Endothelial cell of umbilical vein (primary cell): ENCODE measurements at places on chromosomes 2 and 18. TPM values are rescaled to one million over a fixed set of nuclear protein-coding genes. Genes with fewer than 3 reads are reported as not detected.

The REG3G gene
- total RNA-seq: not detected in 2 replicates

The CDH19 gene
- total RNA-seq: not detected in 2 replicates

The SH3RF3 gene
- total RNA-seq: 9.4 and 14.7 TPM in 2 replicates

The HAAO gene
- 0.60 and 0.82 TPM in 2 replicates for total RNA-seq

The POTEJ gene
- total RNA-seq: 0.24 TPM in 1 of 2 replicates, not detected in the other

The B3GNT7 gene
- 1.2 TPM in 2 replicates for total RNA-seq

The HS1BP3 gene
- total RNA-seq: 27.8 and 33.1 TPM in 2 replicates

The COL4A3 gene
- total RNA-seq: not detected in 2 replicates

The TRIM43 gene
- total RNA-seq: not detected in 2 replicates

The KATNAL2 gene
- 1.3 and 1.8 TPM in 2 replicates for total RNA-seq

The MBD1 gene
- 77.5 and 78.6 TPM in 2 replicates for total RNA-seq

The ZAP70 gene
- not detected in 2 replicates for total RNA-seq

The PSMA8 gene
- not detected in 2 replicates for total RNA-seq

GRCh38 chr2:169983506-169983905 is 156.3 kb downstream of the UBR3 start:
- no peak for DNase-seq
- H3K4me1 ChIP-seq: no peaks in the 10 kb centered on the region
- no peak overlapping the region for H3K27ac ChIP-seq
- no peak overlapping the region for H3K4me3 ChIP-seq
- H3K36me3 ChIP-seq: no peaks in the 10 kb centered on the region
- H3K27me3 ChIP-seq: no peaks in the 10 kb centered on the region

DNA sequence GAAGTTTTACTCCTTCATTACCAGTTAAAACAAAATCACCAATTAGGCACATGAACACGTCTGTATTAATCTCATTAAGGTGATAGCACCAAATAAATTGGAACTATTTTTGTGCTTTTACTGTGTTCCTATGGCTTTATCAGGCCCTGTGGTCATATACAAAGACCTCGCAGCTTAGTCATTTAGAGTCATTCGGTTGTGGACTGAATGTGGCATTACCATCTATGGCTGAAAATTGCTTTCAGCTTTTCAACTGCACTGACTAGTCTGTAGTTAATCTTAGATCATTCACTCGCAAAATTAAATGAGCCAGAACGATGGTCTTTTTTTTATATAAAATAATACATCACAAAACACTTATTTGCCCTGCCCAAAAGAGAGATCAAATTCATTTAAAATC is 601.7 kb downstream of the NR4A2 start:
- no peak for DNase-seq
- no peaks in the 10 kb centered on the region for H3K4me1 ChIP-seq
- H3K4me3 ChIP-seq: no peak overlapping the region

DNA sequence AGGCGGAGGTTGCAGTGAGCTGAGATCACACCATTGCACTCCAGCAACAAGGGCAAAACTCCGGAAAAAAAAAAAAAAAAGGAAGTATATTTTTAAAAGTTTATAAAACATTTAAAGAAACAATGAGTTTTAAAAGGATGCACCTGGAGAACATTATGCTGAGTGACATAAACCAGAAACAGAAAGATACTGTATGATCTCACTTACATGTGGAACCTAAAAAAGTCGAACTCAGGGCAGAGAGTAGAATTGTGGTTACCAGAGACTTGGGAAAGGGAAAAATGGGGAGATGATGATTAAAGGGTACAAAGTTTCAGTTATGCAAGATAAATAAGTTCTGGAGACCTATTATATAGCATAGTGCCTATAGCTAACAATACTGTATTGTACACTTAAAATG is 52.8 kb upstream of the RTN4 start:
- H3K27me3 ChIP-seq: no peaks in the 10 kb centered on the region
- peak overlapping the region; percentile 97 for H3K27ac ChIP-seq
- peaks cover 58% of the 10 kb centered on the region for H3K4me1 ChIP-seq
- H3K36me3 ChIP-seq: no peaks in the 10 kb centered on the region
- no peak overlapping the region for H3K4me3 ChIP-seq

- DNase-seq: no peak
- peaks cover 51% of the 10 kb centered on the region for H3K4me1 ChIP-seq
- H3K27ac ChIP-seq: peak overlapping the region; percentile 92
- no peaks in the 10 kb centered on the region for H3K27me3 ChIP-seq
- peaks cover 9% of the 10 kb centered on the region for H3K36me3 ChIP-seq
- H3K4me3 ChIP-seq: no peak overlapping the region
These were observed 61.8 kb downstream of the EFEMP1 start for GRCh38 chr2:55861733-55862132.

DNA sequence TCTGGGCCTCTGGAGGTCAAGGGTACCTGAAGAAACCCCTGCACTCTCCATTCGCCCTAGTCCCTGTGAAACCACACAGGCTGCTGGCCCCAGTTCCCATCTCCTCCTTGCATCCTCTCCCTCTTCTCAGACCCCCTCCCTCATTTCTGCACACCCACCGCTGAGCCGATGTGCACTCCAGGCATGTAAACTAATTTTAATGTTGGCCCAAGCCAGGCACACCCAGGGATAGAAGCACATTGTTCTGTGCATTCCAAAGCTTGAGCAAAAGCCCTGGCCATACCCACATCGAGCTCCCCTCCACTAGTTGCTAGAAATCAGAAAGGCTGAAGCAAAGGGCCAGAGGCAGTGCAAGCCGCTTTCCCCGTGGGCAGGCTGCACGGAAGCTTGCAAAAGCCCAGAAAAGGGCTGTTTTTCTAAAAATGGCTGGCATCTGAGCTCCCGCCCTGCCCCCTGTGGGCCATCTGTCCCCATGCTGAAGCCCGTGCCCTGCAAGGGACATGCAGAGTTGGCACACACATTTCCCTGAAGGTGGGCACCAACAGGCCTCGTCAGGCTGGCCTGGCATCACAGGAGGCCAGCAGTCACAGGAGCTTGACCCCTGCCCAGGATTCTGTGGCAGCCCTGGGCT is 181.6 kb downstream of the SMAD7 start:
- no peak overlapping the region for H3K27ac ChIP-seq
- H3K4me3 ChIP-seq: no peak overlapping the region
- no peaks in the 10 kb centered on the region for H3K36me3 ChIP-seq
- H3K4me1 ChIP-seq: no peaks in the 10 kb centered on the region

GRCh38 chr2:161146209-161146775 is 13.9 kb upstream of the TANK start:
- no peak overlapping the region for H3K4me3 ChIP-seq
- no peak for DNase-seq
- H3K4me1 ChIP-seq: no peaks in the 10 kb centered on the region
- H3K36me3 ChIP-seq: no peaks in the 10 kb centered on the region

DNA sequence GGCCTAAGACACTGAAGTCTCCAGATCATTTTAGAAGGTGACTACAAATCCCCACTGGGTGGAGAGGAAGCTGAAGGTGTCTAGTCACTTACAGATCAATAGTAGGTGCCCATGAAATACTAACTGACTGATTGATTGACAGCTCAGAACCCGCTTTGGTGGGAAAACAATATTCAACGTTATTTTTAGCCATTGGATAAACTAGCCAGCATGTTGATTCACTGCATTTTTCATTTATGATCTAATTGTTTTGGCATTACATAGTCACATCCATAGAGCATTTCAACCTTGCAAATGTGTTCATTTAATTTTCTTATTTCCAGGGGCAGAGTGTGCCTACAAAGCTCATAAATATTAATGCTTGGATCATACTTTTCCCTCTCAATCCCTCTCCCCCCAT is 162.3 kb downstream of the MREG start:
- no peaks in the 10 kb centered on the region for H3K36me3 ChIP-seq
- H3K27me3 ChIP-seq: no peaks in the 10 kb centered on the region
- peaks cover 48% of the 10 kb centered on the region for H3K4me1 ChIP-seq
- peak overlapping the region; percentile 98 for H3K27ac ChIP-seq

- H3K4me3 ChIP-seq: no peak overlapping the region
- H3K4me1 ChIP-seq: peaks cover 8% of the 10 kb centered on the region
- no peaks in the 10 kb centered on the region for H3K36me3 ChIP-seq
- no peak overlapping the region for H3K27ac ChIP-seq
- no peaks in the 10 kb centered on the region for H3K27me3 ChIP-seq
These were observed 54.2 kb upstream of the FZD5 start for GRCh38 chr2:207823865-207824264.

DNA sequence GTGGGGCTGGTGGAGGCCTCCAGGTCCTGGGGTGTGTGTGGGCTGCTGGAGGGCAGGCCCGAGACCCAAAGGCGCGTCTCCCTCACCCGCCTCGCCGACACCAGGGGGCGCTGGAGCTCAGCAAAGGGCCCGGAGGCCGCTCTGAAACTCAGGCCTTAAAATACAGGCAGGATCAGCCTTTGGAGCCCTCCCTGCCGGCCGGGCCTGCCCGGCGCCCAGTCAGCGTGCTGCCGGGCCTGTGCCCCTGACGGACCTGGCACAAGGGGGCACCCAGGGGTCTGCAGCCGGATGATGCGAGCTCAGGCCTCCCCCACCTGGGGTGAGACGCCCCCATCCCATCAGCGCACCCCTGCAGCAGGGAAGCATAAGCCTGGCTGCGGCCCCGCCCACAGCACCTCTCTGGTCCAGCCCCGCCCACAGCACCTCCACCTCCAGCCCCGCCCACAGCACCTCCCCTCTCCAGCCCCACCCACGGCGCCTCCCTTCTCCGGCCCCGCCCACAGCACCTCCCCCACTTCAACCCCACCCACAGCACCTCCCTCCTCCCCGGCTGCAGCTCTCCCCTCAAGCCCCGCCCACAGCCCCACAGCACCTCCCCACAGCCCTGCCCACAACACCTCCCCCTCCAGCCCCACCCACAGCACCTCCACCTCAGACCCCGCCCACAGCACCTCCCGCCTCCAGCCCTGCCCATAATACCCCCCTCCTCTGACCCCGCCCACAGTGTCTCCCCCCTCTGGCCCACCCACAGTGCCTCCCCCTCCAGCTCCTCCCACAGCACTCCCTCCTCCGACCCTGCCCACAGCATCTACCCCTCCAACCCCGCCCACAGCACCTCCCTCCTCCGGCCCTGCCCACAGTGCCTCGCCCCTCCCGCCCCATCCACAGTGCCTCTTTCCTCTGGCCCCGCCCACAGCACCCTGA is 92.8 kb upstream of the OTOS start:
- H3K27me3 ChIP-seq: no peaks in the 10 kb centered on the region
- H3K36me3 ChIP-seq: no peaks in the 10 kb centered on the region
- peak; percentile 44 for DNase-seq
- peaks cover 6% of the 10 kb centered on the region for H3K4me1 ChIP-seq

DNA sequence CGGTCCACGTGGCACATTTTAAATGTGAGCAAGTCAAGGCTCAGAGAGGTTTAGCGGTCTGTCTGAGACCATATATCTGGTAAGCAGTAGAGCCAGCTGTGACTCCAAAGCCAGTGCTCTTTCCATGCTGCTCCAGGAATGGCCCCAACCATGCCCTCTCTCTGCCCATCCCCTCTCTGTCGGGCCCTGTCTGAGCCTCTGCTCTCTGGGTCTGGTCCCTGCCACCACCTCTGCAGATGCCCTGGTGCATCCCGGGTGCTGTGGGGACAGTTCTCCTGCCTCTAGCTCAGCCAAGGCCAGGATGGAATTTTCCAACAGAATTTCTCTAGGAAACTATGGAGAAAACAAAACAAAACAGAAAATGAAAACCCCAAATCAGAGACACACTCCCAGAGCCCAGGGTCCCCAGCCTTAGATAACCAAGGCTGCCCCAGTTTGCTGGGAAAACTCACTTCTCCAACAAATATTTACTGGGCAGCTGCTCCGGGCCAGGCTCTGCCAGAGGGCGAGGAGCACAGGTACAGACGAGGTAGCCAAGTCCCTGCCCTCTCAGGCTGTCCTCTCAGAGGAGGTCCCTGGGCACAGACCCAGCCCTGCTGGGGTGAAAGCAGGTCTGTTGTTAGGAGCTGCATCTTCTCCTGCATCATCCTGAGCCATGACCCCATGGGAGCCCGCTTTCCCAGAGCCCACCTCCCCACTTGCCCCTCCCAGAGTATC is 9.2 kb downstream of the ADRA2B start:
- no peaks in the 10 kb centered on the region for H3K4me1 ChIP-seq
- no peak overlapping the region for H3K4me3 ChIP-seq
- DNase-seq: no peak
- no peak overlapping the region for H3K27ac ChIP-seq
- H3K27me3 ChIP-seq: peaks cover 3% of the 10 kb centered on the region
- no peaks in the 10 kb centered on the region for H3K36me3 ChIP-seq

GRCh38 chr2:43293744-43294695 is 67.6 kb upstream of the ZFP36L2 start:
- DNase-seq: peak; percentile 83
- H3K27me3 ChIP-seq: no peaks in the 10 kb centered on the region
- H3K4me3 ChIP-seq: no peak overlapping the region
- H3K4me1 ChIP-seq: peaks cover 13% of the 10 kb centered on the region
- no peaks in the 10 kb centered on the region for H3K36me3 ChIP-seq

DNA sequence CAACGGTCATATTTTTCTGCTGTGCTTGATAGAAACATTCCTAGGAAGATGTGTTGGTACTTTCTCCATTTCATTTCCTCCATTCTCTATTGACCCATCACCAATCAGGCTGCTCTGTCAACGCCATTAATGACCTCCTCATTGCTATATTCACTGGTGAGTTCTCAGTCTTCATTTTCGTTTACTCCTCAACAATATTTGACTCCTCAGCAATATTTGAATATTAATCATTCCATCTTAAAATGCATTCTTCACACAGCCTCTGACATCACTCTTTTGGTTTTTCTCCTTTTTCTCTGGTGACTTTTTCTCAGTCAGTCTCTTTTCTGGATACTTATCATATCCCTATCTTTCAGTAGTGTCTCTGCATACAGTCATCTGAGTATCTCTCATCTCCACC is 323.5 kb upstream of the CRIM1 start:
- no peaks in the 10 kb centered on the region for H3K4me1 ChIP-seq
- no peaks in the 10 kb centered on the region for H3K36me3 ChIP-seq
- H3K27me3 ChIP-seq: no peaks in the 10 kb centered on the region
- no peak overlapping the region for H3K27ac ChIP-seq

DNA sequence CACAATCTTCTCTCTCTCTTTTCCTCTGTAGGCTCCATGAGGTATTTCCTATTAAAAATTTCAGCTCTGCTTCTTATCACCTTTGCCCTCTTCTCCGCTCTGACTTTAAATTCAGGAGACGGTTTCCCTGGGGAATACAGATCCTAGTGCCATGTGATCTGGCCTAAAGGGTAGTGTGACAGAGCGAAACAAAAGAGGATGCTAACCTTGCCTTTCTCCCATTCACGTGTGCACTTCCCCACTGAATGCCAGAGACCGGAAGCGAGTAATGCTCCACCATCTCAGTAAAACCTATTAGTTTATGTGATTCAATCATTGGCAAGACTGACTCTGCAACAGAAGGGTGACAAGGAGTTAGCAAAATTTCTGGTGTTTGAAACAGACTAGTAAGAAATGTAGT is 358.3 kb downstream of the ZNF521 start:
- H3K27me3 ChIP-seq: no peaks in the 10 kb centered on the region
- no peak overlapping the region for H3K4me3 ChIP-seq
- peaks cover 21% of the 10 kb centered on the region for H3K4me1 ChIP-seq
- peak; percentile 26 for DNase-seq

- DNase-seq: no peak
- H3K36me3 ChIP-seq: no peaks in the 10 kb centered on the region
- peaks cover 1% of the 10 kb centered on the region for H3K4me1 ChIP-seq
These were observed 92.3 kb upstream of the RANBP2 start for GRCh38 chr2:108626995-108627394.

- DNase-seq: no peak
- no peaks in the 10 kb centered on the region for H3K27me3 ChIP-seq
- no peak overlapping the region for H3K27ac ChIP-seq
- H3K4me1 ChIP-seq: no peaks in the 10 kb centered on the region
These were observed 10.6 kb upstream of the CHRNA1 start for GRCh38 chr2:174774886-174775285.

- no peaks in the 10 kb centered on the region for H3K4me1 ChIP-seq
- no peak for DNase-seq
- H3K27me3 ChIP-seq: no peaks in the 10 kb centered on the region
- H3K4me3 ChIP-seq: no peak overlapping the region
These were observed 9.8 kb downstream of the LGALSL start for GRCh38 chr2:64463781-64464180.
